Tibial nerve (tissue), 4 donors: ENCODE measurements at places on chromosomes 7 and 10.

GRCh38 chr10:47101196-47101595 is 190.0 kb downstream of the PTPN20 start:
- no peak for DNase-seq

- DNase-seq, result no peak
Observed at GRCh38 chr7:17329440-17329839, 31.0 kb downstream of the AHR start.

- DNase-seq, result no peak
Observed at GRCh38 chr7:30936650-30937245, 25.1 kb downstream of the AQP1 start.

- DNase-seq, result no peak
Observed at GRCh38 chr10:44958196-44958897, 1.3 kb upstream of the RASSF4 start.

- DNase-seq, result no peak
Observed at GRCh38 chr7:157523766-157524421, 187.1 kb downstream of the DNAJB6 start.

- DNase-seq, result no peak
Observed at GRCh38 chr7:45223078-45223477, 65.5 kb downstream of the RAMP3 start.
